ENCODE measurements at places on chromosomes 7 and 10. TPM values are rescaled to one million over a fixed set of nuclear protein-coding genes. Genes with fewer than 3 reads are reported as not detected.
A peak's percentile ranks its signal among the peaks of the same experiment; 100 is the strongest.

The SRRM3 gene
- 7.6 TPM for polyA plus RNA-seq

The CLDN3 gene
- 110 TPM for polyA plus RNA-seq

The HYAL4 gene
- polyA plus RNA-seq: not detected

DNA sequence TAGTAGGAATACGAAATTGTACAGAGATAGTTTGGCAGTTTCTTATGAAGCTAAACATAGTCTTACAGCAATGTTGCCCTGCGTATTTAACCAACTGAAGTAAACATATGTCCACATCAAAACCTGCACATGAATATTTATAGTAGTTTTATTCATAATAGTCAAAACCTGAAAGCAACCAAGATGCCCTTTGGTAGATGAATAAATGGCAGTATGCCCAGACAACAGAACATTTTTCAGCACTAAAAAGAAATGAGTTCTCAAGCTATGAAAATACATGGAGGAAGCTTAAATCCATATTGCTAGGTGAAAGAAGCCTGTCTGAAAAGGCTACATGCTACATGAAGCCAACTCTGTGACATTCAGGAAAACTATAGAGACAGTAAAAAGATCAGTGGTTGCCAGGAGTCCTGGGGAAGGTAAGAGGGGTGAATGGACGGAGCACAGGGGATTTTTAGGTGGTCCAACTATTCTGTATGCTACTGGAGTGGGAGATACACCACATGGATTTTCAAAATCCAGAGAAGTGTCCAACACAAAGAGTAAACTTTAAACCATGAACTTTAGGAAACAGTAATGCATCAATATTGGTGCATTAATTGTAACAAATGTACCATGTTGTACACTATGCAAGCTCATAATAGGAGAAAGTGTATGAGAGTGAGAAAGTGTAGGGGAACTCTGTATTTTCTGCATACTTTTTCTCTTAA, 17.6 kb downstream of the GPRIN2 start:
- no peak overlapping the region for H3K27ac ChIP-seq
- no peaks in the 10 kb centered on the region for H3K27me3 ChIP-seq
- H3K4me1 ChIP-seq: peaks cover 13% of the 10 kb centered on the region
- no peak overlapping the region for H3K4me3 ChIP-seq

DNA sequence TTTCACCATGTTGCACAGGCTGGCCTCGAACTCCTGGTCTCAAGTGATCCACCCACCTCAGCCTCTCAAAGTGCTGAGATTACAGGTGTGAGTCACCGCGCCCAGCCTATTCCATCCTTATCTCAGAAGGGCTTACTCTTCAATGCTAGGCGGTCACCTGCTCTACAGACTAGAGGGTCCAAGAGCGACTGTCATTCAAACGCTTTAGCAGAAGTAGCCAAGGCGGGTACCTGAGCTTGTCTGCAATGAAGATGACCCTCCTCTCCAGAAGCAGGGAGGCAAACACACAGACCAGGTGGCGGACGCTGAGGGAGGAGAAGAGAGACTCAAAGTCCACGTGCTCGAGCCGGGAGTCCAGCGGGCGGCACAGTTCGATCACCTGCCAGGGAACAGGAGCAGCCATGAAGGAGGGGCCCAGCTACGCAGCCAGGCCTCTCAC, 65.1 kb upstream of the MKRN1 start:
- H3K4me1 ChIP-seq: no peaks in the 10 kb centered on the region
- no peak overlapping the region for H3K27ac ChIP-seq
- no peaks in the 10 kb centered on the region for H3K36me3 ChIP-seq
- DNase-seq: no peak

GRCh38 chr10:109200646-109201045, 722.7 kb downstream of the XPNPEP1 start:
- H3K4me1 ChIP-seq: no peaks in the 10 kb centered on the region
- no peak for DNase-seq

GRCh38 chr10:103967448-103968071, 620 bp downstream of the SLK start:
- H3K27me3 ChIP-seq: no peaks in the 10 kb centered on the region
- H3K36me3 ChIP-seq: no peaks in the 10 kb centered on the region
- H3K4me3 ChIP-seq: peak overlapping the region; percentile 88

GRCh38 chr10:113165673-113166072, 215.6 kb downstream of the TCF7L2 start:
- no peaks in the 10 kb centered on the region for H3K4me1 ChIP-seq
- no peaks in the 10 kb centered on the region for H3K27me3 ChIP-seq

DNA sequence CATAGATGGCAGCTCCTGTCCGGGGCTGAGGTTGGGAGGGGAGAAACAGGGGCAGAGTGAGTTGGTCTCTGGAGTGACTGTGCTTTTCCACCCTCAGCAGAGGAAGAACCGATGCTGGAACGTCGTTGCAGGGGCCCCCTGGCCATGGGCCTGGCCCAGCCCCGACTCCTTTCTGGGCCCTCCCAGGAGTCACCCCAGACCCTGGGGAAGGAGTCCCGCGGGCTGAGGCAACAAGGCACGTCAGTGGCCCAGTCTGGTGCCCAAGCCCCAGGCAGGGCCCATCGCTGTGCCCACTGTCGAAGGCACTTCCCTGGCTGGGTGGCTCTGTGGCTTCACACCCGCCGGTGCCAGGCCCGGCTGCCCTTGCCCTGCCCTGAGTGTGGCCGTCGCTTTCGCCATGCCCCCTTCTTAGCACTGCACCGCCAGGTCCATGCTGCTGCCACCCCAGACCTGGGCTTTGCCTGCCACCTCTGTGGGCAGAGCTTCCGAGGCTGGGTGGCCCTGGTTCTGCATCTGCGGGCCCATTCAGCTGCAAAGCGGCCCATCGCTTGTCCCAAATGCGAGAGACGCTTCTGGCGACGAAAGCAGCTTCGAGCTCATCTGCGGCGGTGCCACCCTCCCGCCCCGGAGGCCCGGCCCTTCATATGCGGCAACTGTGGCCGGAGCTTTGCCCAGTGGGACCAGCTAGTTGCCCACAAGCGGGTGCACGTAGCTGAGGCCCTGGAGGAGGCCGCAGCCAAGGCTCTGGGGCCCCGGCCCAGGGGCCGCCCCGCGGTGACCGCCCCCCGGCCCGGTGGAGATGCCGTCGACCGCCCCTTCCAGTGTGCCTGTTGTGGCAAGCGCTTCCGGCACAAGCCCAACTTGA, 2.7 kb downstream of the REPIN1 start:
- H3K36me3 ChIP-seq: peaks cover 24% of the 10 kb centered on the region
- peaks cover 29% of the 10 kb centered on the region for H3K4me1 ChIP-seq
- no peaks in the 10 kb centered on the region for H3K27me3 ChIP-seq
- H3K4me3 ChIP-seq: no peak overlapping the region
- H3K27ac ChIP-seq: no peak overlapping the region

GRCh38 chr10:30200017-30200415, 140.6 kb upstream of the JCAD start:
- H3K36me3 ChIP-seq: no peaks in the 10 kb centered on the region
- H3K4me1 ChIP-seq: no peaks in the 10 kb centered on the region
- H3K4me3 ChIP-seq: no peak overlapping the region
- no peak for DNase-seq
- H3K27me3 ChIP-seq: no peaks in the 10 kb centered on the region

Data from pancreas (tissue), 10 donors.